ENCODE measurements at places on chromosomes 12 and 14.

- DNase-seq: no peak
Observed at GRCh38 chr12:109027767-109028166, 6.9 kb upstream of the SVOP start.

- DNase-seq: no peak
Observed at GRCh38 chr12:64806593-64807460, 17.6 kb upstream of the TBC1D30 start.

DNA sequence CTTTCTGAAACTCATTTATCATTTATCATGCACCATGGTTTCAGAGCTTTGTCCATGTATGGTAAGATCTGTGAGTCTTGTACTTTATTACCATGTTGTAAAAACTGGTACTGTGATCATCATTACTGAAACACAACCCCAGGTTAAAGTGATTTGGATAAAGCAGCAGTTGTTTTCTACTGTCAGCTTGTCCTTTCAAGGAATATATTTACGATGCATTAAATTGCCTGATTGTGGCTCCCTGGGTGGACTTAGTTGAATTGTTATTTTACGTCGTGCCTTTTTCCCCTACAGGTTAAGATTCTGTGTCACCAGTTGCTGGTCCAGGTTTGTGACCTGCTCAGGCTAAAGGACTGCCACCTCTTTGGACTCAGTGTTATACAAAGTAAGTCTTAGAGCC, 46.1 kb downstream of the FRMD6 start:
- no peak for DNase-seq

GRCh38 chr12:109346920-109347319, 780 bp upstream of the MYO1H start:
- no peak for DNase-seq

- no peak for DNase-seq
Observed at GRCh38 chr14:99479160-99479905, 1.3 kb downstream of the SETD3 start.

- DNase-seq: no peak
Observed at GRCh38 chr12:123063535-123063934, 83.1 kb downstream of the ARL6IP4 start.

- DNase-seq: no peak
Observed at GRCh38 chr12:5294274-5295070, 137.4 kb upstream of the NTF3 start.

DNA sequence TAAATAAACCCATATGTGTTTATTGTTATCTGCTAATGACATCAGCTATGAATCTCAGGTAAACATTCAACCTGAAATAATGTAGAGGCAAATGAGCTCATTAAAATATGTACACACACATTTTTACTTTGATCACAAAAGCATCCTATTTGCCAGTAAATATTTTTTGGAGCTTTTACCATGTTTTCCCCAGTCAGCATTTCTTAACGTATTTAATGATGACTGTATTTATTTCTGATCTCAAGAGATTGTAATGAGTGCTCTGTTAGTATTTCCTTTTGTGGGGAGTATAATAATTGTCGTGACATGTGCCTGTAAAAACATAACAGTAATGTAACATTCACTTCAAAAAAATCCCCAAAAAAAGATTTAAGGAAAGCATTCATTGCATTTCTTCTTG, 52.1 kb downstream of the FRMD6 start:
- DNase-seq: no peak

DNA sequence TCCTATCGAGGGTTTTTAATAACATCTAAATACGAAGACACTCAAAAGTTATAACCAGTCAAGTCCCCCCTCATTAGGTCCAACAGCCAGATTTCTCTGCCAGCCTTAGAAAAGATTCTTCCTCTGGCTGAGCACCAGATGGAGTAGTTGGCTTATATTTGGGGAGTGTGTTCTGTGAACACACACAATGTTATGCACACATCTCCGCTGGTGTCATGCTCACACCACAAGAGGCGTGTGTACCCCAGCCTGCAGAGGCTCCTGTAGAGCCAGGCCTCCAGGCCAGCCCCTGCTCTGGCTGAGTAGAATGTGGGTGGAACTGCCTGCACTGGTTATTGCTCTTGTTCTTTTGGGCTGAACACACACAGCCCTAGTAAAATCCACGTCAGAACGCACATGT, 64.0 kb downstream of the PIWIL1 start:
- DNase-seq: no peak

DNA sequence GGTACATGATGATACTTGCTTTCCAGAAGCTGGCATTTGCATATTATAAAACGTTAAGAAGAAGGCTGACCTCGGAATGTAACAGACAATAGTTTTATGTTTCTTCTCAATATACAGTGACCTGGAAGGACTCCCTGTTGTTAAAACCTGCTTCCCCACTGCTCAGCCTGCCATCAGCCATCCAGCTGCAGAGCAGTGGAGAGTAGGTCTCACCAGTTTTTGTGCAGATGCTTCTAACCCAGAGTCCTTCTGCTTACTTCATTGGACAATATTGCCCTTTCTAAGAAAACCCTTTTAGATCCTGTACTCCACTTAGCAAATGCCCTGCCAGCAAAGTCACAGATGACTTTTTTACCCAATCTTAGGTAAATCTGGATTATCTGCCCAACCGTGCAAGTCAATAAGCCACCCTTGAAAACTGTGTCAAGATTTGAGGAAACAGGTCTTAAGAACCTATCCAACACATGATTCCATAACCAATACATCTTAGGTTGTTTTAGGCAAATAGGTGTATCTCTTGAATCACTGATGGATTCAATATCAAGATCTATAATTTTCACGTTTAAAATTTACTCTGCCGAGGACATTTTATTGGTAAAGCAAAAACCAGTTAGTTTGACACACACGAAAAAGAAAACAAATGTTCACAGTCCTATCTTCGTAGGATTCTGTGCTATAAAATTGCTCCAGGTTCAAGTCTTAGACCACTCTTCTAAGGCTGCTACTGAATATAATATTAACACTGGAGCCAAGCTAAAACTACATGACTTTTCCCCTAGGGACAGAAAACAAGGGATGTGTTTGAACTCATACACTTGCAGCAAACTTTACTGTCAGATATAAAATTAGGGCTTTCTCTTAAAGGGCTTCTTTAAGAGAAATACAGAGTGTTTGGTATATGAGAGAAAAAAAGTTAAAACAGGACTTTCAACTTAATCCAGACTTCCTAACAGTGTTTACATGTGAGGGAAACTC, 5.7 kb downstream of the PHLDA1 start:
- no peak for DNase-seq

DNA sequence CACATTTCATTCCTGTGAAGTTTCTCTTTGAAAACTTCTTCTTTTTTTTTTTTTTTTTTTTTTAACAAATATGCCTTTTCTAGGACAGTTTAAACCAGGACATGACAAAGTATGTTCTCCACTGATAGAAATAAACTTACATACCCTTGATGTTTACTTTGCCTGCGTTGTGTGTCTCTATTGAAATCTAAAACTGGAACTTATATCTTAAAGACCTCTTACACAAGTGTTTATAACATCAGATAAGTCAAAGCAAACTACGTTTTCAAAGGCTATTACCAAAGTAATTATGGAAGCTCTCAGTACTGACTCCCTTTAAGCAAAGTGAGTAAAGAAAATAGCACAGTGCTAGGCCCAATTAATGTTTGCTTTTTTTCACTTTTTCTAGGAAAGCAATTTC, 30.6 kb upstream of the ISM2 start:
- DNase-seq: no peak

DNA sequence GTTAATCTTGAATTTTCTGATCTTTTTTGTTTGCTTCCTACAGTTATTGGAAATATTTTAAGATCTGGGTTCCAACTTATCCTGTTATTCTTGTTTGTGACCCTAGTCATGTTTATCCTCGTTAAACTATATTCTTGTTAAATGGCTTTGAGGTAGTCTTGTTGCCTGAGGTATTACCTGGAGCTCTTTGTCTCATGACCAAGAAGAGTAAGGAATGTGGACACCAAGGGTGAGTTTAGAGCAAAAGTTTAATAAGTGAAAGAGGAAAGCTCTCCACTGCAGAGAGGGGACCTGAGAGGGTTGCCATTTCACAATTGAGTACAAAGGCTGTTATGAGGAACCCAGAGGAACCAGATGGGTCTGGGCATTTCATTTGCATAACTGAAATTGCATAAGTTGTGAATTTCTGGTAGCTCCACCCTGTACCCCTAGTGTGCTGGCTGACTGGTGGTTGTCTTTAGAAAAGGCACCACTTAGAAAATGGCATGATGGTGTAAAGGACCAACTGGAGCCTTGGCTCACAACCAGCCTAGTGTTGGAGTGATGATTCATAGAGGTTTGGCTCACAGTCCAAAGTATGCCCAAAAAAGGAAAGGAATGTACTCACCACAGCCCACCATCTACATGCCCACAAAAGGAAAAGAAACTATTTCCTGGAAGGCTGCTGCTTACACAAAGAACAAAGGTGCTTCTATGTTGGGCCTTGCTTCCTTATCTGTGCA, 36.7 kb upstream of the RESF1 start:
- no peak for DNase-seq

DNA sequence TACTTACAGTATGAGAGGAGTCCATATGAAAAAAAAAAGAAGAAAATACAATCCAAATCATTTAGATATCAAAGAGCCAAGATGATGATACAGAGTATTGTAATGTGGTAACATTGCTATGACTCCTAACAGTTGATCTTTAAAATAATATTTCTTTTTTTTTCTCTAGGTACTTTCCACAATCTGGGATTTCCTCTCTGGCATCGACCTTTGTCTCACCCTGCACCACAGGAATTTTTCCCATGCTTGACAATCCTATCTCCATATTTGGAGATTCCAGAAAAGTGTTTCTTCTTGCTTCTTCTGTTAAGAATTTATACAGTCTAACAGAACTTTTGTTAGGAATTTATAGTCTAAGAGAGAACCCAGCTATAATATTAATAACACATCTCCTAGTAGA, 184.4 kb downstream of the ITPR2 start:
- no peak for DNase-seq

- DNase-seq: no peak
Observed at GRCh38 chr12:70948976-70949336, 28.4 kb upstream of the PTPRR start.

- DNase-seq: no peak
Observed at GRCh38 chr12:17301544-17301943, 695.6 kb upstream of the LMO3 start.

- no peak for DNase-seq
Observed at GRCh38 chr12:31589904-31590641, 863 bp downstream of the DENND5B start.

- DNase-seq: no peak
Observed at GRCh38 chr12:125614058-125614457, 548.8 kb downstream of the AACS start.

- DNase-seq: no peak
Observed at GRCh38 chr12:1457901-1458300, 136.5 kb downstream of the FBXL14 start.

DNA sequence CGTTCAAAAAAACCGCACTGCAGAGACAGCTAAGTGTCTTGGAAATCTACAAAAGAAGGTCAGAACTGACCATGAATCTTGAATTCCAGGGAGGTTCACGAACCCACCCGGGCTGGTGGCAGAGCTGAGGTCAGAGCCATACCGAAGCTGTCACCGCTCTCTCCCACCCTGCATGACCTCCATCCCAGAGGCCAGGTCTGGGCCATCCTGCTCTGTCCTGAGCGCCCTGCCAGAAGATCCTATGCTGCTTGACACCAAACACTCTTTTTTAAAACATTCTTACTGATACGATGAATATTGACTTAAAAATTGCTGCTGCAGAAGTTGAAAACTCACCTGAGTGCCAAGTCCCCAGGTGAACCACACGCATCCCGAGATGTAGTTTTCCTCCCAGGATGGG, 329.1 kb upstream of the FKBP4 start:
- no peak for DNase-seq

DNA sequence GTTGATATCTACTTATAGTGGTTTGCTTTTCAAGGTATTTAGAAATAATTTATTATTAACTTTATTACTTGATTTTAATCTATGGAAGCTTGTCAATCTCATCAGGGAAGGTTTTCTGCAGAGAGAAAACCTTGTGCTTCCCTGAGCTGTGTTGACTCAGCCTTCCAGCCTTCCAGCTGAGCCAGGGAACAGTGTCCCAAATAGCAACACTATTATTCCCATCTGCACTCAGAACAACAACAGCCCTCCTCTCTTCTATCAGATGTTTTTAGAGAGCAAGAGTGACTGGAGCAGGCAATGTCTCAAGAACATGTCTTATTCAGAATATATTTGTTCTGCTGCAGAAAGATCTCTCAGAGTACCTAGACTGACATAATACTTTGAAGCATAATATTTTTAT, 389.9 kb upstream of the GARIN6 start:
- no peak for DNase-seq

GRCh38 chr14:92651758-92652406, 96.5 kb downstream of the LGMN start:
- DNase-seq: peak; percentile 8

DNA sequence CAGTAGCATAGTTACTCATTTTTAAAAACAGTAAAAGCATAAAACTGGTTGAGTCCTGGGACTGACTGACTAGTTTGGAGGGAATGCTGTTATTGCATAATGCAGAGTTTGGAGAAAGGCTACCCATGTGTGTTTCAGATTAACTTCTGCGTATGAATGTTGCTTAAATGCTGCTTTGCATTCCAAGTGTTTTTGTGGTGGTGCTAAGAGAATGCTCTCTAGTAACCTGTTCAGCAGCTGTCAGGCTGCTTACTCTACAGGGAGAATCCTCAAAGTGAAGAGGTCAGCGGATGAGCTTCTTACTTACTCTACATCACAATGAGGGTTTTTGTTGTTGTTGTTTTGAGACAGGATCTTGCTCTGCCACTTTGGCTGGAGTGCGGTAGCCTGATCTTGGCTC, 4.3 kb downstream of the DLST start:
- DNase-seq: no peak

DNA sequence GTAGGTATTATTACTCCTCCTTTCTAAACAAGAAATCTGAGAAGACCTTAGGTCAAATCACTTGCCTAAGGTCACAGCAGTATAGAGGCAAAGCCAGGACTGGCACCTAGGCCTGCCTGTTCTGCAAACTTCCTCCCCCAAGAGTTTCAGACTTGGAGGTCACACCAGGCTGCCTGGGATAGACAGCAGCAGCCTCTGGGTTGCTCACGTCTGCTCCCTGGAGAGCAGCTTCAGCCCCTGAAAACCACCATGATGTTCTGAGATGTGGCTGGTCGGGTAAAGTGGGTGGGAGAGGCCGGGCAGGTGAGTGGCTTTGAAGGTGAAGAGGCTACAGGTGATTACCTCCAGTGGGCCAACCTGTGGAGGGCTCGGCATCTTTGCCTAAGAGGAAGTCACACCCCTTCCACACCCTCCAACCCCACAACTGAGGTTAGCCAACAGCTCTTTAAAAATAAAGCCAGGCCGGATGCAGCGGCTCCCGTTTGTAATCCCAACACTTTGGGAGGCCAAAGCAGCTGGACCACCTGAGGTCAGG, 37.0 kb upstream of the PNMA1 start:
- no peak for DNase-seq

Measured in T-helper 22 cell (primary cell).